Stimulated activated CD8-positive, alpha-beta memory T cell treated with anti-CD3 and anti-CD28 coated beads, Interleukin-4, amount 100 ng/mL, for 1 hour (primary cell): ENCODE measurements at places on chromosomes 3 and 15.

DNA sequence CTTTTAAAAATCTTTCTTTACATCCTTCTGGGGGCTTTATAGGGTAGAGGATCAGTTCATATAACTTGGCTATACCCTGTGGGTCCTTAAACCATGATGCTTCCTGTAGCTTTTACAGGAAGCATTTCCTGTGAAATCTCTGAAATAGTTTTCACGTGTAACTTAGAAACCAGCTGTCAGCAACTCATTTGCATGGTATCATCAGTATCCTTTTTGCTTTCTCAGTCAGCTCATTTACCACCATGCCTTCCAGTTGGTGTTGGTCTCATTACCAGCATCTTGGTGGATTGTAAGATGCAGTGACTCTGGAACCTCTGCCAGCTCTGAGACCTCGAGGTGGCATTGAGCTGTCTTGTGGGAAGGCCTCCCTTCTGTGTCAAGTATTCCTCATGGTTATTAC is 96.7 kb upstream of the MYZAP start:
- no peak for DNase-seq

DNA sequence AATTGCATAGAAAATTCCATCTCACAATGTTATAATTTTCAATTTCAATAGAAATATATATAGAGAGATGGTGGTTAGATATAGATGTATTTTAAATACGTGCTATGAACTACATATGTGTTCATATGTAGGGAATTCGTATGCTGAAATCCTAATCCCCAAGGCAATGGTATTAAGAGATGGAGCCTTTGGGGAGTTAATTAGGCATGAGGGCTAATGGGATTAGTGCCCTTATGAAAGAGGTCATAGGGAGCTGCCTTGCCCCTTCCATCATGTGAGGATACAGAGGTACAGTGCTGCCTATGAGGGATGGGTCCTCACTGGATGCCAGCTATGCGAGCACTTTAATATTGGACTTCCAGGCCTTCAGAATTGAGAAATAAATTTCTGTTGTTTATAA is 79.6 kb upstream of the CCDC54 start:
- DNase-seq = no peak

DNA sequence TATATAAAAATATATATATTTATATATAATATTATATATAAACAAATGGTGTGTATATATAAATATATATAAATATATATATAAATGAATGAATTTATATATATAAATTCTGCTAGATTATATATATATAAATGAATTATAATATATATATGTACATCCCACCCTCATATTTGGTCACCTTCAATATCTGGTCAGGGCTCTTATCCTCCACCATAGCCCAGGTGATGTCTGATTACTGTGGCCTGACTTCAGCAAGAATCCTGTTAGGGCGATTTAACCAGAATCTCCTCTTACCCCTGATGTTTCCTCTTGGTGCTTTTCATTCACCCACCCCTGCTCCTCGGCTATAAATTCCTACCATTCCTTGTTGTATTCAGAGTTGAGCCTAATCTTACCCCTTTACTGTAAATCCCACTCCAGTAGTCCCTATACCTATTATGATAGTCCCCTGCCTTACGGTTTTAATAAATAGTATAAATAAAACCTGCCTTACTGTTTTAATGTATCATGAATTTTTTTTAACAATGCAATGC is 439.6 kb downstream of the PLOD2 start:
- DNase-seq = no peak

GRCh38 chr3:124850633-124851032 is 36.5 kb downstream of the ITGB5 start:
- no peak for DNase-seq

DNA sequence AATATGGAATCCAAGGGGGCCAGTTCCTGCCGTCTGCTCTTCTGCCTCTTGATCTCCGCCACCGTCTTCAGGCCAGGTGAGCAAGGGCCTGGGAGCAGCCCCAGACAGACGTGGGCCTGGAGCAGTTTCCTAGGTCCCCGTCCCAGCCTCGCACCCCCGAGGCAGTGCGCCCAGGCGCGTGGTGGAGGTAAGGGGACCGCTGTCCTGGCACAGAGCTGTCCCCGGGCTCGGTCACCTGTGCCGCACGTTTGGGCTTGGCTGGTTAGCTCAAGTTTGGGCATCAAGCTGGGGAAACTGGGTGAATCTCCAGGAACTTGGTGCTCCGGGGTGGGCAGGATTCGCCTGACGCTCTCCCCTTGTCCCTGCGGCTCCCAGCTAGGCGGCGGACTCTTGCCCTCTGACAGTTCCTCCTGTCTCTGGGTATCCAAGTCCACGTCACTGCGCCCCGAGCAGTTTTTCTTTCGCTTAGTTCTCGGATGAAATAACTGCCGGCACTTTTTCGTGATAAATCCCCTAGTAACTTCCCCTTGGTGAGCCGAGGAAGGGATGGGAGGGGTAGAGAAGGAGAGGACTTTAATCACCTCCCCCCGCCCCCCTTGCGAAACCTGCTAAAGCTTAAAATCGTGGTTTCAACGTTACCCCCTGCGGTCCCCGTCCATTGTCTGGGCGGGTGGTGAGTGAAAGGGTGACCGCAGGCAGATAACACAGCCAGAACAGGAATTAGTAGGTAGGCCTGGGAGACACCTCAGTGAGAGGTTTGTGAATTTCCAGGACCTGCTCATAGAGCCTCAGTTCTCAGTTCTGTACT is 901 bp downstream of the ALCAM start:
- no peak for DNase-seq

DNA sequence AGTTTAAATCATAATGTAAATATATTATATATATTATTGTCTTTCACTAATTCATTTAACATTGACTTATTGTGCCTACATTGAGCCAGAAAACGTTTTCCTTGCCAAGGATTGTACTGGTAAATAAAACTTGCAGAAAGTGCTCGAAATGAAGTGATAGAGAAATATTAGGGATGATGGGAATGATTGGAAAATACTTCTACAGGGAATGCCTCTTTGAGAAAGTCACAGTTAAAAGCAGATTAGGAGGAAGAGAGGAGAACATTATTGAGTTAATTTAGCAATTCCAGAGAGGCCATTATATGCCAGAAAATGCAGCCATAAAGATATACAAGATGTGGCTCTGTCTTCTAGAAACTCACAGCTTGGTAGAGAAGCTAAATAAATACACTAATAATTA is 560.0 kb upstream of the KCNMB2 start:
- no peak for DNase-seq

GRCh38 chr15:64552281-64552948 is 92.0 kb downstream of the ZNF609 start:
- no peak for DNase-seq

GRCh38 chr3:157582637-157582973 is 79.4 kb upstream of the VEPH1 start:
- DNase-seq = no peak

GRCh38 chr15:60787837-60788691 is 309.1 kb upstream of the ICE2 start:
- DNase-seq = no peak

DNA sequence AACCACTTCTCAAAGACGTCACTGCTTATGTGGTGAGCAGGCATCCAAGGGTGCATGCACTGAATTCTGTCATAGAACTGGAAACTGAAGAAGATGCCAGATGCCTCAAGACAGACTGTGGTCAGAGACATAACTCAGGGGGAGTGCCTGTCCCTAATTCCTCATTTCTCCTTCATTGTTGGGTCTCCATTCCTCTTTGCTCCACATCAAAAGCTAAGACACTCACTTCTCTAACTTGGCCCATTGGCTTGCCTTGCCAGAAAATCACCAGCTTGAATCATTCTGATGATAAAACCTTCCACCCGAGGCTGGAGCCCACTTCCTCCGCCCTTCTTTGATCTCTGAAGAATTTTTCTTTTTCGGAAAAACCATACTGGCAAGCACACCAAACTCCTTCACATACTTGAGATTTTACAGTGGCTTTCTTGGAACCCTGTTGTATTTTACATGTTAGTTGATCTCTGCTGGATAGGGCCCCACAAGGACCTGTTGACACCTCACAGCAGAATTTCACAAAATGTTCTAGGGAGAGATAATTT is 69.9 kb downstream of the COL8A1 start:
- DNase-seq = no peak

DNA sequence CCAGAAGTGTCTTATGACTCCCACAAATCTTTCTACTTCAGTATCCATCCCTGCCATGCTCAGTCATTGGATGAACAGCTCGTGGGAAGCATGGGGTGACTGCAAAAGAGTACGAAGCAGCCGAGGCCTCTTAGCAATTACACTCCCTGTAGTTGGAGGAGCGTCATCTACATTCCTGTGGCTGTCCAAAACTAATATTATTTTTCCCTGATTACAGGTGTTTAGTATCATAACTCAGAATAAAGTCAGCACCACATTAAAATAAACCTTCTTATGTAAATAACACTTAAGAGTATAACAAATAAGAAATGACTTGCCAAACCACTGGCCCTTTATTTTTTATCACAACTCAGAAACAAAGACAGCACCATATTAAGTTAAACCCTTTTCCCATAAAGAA is 141.5 kb downstream of the PLOD2 start:
- no peak for DNase-seq

- DNase-seq = no peak
Measured at GRCh38 chr15:100092034-100092433, 249.7 kb downstream of the ADAMTS17 start.

DNA sequence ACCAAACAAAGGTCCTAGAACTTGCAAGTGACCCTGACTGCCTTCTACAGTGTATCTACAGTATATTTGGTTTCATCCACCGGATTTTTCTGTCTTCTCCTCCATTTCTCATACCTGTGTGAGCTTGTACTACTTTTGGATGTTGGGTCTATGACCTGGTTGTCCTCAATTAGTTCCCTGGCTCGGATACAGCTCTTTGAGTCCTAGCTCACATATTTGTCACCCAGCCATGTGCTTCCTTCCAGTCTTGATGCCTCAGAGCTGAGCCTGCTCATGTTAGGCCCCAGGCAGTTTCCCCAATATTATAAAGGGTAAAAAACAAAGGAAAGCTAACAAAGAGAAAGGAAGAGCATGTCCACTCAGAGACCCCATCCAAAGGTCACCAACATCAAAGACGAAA is 28.2 kb downstream of the ZNF385D start:
- no peak for DNase-seq

DNA sequence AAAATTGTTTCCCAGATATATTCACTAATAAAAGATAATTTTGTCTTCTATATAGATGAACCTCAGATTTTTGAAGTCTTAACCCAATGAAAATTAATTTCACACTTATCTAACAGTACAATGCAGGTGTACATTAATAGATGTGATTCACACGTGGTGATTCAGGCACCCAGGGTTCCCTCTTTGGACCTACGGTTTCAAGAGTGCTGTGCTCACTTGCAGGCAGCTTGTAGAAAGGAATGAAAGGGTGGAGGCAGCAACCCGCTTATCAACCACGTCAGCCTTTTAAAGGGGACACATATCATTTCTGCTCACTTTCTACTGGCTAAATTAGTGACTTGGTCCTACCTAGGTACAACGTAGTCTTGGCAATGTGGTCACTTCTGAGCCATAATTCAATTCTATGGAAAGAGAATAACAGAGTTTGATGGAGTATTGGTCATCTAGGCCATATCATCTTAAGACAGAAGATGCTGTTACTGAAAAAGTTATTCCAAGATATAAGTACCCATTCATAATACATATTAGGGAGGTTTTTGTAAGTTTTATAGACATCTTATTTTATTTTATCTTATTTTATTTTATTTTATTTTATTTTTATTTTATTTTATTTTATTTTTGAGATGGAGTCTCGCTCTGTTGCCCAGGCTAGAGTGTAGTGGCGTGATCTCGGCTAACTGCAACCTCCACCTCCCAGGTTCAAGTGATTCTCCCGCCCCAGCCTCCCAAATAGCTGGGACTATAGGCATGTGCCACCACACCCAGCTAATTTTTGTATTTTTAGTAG is 37.9 kb downstream of the ACP3 start:
- DNase-seq = no peak

GRCh38 chr3:29092348-29092747 is 188.5 kb upstream of the RBMS3 start:
- DNase-seq = no peak

DNA sequence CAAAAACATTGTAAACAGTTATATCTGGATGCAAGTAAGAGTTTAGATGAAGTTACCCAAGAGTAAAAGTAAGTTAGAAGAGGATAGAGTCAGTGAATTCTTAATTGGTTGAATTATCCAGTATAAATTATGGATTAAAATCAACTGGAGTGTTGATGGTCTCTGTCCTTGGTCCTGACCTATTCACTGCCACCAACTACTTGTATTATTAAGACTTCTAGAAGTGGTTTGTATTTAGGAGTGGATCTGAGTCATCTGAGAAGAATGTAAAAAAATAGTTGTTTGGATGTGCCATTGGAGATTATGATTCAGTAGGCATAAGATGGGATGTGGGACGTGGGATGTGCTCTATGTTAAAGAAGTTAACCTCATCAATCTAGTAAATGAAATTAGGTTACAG is 86.4 kb downstream of the SYNPR start:
- no peak for DNase-seq

- no peak for DNase-seq
Measured at GRCh38 chr3:116445990-116446389, 703 bp upstream of the LSAMP start.

- DNase-seq = no peak
Measured at GRCh38 chr15:70156671-70157271, 59.1 kb upstream of the TLE3 start.

- no peak for DNase-seq
Measured at GRCh38 chr3:187292181-187292580, 644 bp upstream of the MASP1 start.

DNA sequence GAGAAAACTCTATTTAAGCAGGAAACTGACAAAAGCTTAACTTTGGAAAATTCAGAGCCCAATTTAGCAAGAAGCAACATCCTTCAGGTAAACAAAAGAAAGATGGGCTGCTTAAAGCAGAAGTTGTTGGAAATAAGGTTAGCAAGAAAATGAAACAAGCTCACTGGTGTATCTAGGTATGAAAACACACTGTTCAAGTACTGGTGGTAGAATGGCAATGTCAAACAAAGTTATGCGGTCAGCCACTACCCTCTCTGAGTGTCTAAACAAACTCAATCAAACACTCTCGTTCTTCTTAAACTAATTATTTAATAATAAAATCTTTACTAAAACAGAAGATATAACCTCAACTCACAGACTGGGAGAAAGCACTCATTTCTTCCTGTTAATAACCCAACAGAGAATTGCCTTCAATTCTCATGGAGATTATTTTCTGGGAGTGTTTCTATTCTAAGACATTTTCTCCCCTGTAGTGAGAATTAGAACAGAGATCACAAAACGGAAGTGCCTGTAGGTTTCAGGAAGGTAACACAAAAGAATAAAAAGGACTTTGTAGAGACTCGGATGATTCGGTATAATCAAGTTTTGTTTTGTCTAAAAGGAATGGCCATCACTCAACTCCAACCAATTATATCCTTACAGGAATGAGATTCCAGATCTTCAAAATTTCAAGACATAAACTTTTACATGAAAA is 28.9 kb downstream of the PRICKLE2 start:
- DNase-seq = no peak

GRCh38 chr15:95068701-95069521 is 837.5 kb downstream of the MCTP2 start:
- no peak for DNase-seq

DNA sequence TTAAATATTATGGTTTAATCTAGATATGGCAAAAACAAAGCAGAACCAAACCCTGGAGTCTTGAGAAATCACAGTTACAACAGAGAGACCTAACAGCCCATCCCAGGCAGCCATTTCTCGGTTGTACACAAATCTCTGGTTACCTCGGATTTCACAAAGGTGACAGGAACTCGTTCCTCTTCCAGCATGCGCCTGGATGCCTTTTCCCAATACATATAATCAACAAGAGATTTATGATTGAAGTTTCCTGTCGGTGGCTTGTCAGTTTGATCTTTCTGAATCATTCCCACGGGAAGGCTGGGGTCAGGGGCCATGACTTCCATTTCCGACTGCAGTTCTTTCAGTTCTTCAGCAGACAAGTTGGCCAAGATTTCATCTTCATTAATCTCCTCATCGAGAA is 445 bp downstream of the LMOD3 start:
- no peak for DNase-seq
